Activated CD4-positive, alpha-beta T cell treated with anti-CD3 and anti-CD28 coated beads, Interleukin-2, amount 50 U/mL, for 16 hours (primary cell): ENCODE measurements at places on chromosomes 4 and X.

DNA sequence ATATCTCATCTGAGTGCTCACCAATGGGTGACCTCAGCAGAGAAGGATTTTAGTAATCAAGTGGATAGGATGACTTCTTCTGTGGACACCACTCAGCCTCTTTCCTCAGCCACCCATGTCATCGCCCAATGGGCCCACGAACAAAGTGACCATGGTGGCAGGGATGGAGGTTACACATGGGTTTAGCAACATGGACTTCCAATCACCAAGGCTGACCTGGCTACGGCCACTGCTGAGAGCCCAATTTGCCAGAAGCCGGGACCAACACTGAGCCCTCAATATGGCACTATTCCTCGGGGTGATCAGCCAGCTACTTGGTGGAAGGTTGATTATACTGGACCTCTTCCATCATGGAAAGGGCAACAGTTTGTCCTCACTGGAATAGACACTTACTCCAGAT is 97.4 kb downstream of the LCORL start:
- DNase-seq: no peak

DNA sequence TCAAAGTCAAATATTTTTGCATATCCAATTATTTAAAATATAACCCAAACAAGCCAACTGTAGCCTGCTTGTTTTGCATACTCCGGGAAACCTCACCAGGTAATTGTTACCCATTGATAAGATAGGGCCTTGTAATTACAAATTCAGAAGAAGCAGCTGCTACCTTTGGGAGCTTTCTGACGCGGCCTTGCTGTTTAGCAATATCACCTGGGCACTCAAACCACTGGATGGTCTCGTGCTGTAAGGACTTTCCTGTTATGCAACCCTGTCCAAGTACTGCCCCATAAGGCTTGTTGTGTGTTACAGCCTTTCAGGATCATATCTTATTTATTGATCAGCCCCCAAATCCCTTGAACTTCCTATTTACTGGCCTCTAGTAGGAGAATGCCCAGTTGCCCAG is 52.1 kb downstream of the HS3ST1 start:
- DNase-seq: no peak

DNA sequence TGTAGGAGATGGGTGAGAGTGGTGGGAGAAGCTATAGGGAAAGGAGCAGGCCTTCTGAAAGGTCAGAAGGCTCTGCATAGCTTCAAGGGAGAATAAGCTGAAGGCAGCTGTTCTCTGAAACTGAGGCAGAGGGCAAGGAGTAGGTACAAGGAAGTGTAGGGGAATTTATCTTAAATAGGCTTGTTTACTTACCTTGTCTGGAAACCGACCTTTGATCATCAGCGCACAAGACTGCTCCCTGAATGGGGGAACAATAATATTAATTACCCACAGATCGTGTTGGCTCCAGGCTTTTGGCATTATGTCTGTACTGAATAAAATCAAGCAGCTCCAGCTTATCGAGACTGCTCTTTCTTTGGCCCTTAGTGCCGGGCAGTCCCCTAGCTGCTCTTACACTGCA is 175.5 kb upstream of the MAGEB16 start:
- DNase-seq: no peak

- DNase-seq: no peak
Observed at GRCh38 chr4:118390121-118390520, 37.3 kb upstream of the PRSS12 start.
